ENCODE measurements at places on chromosomes 1 and 21.

GRCh38 chr1:86247597-86248279 is 91.2 kb upstream of the COL24A1 start:
- DNase-seq: no peak

DNA sequence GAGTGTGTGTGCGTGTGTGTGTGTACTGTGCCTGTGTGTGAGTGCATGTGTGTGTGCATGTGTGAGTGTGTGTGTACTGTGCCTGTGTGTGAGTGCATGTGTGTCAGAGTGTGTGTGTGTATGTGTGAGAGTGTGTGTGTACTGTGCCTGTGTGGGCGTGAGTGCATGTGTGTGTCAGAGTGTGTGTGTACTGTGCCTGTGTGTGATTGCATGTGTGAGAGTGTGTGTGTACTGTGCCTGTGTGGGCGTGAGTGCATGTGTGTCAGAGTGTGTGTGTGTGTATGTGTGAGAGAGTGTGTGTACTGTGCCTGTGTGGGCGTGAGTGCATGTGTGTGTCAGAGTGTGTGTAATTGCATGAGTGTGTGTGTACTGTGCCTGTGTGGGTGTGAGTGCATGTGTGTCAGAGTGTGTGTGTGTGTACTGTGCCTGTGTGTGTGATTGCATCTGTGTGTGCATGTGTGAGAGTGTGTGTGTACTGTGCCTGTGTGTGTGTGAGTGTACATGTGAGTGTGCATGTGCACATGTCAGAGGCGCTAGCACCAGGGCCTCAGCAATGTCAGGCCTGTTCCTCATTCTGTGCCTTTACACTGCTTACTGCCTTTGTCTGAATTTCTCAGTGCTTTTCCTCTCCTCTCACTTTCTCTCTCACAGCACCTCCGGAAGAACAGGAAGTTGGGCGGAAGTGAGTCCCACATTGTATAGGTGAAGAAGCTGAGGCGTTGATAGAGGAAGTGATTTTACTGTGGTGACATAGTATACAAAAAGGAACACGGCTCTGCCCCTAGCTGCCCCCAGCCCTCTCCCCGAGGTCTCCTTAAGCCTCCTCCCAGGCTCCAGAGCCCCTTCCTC is 4.9 kb downstream of the SLC5A9 start:
- peak; percentile 28 for DNase-seq

DNA sequence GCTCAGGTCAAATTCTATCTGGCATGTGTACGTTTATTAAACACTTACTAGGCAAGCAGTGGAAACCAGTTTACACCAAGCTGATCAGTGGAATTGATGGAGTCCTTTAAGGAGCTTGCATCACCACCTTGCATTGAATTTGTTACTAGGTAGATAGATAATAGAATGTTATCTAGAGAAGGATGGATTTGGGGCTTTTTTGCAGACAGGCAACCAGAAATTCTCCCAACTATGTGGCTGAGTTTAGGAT is 44.9 kb downstream of the HHAT start:
- DNase-seq: no peak

- no peak for DNase-seq
These were observed 10.7 kb upstream of the FCER1A start for GRCh38 chr1:159291424-159291823.

GRCh38 chr1:7315316-7315715 is 455.8 kb upstream of the VAMP3 start:
- no peak for DNase-seq

- no peak for DNase-seq
These were observed 954 bp downstream of the MYOG start for GRCh38 chr1:203084588-203085527.

- DNase-seq: no peak
These were observed 189.1 kb downstream of the MIS18A start for GRCh38 chr21:32089766-32090165.

DNA sequence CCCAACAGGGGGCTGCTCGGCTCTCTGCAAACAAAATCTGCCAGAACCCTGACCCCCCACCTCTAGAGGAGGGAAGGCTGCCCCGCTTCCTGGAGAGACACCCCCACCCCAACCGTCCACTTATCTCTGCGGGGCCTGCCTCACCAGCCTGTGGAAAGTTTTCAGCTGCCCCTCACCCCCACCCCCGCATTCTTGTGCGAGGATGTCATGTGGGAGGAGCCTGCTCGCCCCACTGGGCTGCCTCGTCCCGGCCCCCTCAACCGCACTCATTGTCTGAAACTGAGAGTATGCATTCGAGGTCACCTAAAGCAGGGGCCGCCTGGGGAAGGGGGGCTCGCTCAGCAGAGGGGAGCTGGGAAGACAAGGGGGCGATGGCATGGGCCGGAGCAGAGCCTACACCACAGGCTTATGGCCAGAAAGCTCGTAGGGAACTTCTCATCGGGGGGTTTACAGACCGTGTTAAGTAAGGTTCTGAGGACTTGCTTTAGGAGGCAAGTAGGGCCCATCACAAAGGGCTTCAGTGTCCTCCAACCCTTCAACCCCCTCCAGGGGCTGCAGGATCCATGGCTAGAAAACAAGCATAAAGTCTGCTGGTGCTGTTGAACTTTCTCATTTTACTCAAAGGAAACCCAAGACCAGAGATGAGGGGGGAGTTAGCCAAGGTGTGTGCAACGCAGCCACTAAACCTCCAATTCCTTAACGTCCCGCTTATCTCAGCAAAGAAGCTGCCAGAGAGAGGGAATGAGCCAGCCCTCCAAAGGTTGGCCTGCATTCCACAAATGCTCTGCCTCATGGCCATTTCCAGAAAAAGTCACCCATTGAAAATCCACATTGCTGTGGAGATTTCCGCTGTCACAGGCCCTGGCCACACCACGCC is 9.4 kb downstream of the EPHA2 start:
- no peak for DNase-seq

DNA sequence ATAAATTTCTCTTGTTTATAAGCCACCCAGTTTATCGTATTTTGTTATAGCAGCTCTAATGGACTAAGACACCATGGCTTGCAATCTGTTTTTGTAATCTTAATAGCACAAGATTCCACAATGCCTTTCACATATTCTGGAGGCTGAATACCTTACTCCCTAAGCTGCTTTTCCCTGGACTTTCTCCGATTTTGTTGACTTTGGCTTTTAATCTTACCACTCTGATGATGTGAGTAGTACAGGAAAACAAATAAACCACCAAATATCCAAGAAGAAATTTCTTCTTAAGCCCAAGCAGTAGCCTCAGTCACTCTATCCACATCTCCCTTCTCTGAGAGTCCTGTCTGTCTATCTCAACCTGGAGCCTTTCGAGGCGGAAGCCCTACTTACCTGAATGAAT is 838.6 kb downstream of the LTN1 start:
- no peak for DNase-seq

DNA sequence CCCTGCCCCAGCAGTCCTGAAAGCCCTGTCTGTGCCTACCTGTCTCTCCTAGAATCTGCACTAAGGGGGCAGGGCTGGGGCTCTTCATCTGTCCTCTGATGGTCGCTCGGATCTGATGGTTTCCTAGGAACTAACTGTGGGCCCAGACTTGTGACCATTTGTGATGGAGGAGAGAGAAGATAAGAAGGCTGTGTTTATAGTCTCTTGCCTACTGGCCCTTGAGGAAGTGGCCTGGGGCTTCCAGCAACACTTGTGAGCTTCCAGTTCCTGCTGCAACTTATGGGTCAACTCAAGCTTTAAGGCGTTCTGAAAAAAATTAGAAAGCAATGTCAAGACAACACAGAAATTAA is 53.2 kb upstream of the SYNC start:
- DNase-seq: no peak

GRCh38 chr1:22248746-22249145 is 105.8 kb upstream of the WNT4 start:
- no peak for DNase-seq

DNA sequence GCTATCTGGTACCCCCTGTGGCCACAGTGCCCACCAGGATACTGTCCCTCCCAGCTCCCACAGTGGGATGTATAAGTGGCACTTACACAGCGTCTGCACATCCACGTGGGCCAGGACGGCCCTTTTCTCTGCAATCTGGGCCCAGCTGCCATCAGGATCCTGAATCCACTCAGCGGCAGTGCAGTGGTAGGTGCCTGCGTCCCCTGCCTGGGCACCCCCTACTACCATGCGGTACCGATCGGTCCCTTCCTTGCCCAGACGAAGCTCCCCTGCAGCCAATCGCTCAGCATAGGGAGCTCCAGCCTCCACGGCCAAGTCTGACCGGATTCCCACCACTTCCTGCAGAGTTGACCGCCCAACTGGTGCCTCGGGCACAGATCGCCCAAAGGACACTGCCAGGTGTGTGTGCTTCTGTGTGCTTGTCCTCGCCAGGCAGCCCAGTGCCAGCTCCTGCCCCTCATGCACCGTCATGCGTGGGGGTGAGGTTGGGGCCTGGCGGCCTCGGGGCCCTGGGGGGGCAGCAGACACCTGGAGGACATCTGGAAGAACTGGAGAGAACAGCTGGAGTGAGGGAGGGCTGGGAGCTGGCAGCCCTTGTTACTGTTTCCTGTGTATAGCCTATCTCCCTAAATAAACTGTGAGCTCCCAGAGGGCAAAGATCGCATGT is 4.7 kb downstream of the IGSF8 start:
- DNase-seq: no peak

DNA sequence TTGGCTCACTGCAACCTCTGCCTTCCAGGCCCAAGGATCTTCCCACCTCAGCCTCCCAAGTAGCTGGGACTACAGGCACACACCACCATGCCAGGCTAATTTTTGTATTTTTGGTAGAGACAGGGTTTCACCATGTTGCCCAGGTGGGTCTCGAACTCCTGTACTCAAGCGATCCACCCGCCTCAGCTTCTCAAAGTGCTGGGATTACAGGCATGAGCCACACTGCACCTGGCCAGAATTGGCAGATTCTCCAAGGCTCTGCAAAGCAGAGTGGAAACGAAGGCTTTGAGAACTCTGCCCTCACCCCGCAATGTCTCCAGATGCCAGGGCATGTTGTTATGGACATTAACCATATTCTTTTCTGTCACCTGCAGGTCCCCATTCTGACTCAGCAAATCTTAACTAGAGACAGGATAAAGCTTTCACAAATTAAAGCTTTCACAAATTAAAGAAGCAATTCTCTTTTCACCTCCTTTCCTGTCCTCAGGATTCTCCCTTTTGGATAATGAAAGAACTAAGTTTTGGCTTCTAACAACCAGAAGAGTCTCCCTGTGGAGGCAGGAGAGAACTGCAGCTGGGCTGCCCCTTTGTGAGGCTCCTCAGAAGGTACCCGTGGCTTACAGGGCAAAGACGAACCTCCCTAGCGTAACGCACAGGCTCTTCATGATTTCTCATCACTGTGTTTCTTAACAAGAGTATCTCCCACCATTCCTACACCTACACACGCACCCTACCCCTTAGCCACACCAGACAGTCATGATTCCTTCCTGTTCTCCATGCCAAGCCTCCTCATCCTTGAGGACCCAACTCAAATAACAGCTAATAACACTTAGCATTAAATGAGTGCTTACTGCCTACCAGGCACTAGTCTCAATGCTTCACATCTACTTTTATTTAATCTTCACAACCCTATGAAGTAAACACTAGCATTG is 29.8 kb downstream of the GPA33 start:
- DNase-seq: no peak

DNA sequence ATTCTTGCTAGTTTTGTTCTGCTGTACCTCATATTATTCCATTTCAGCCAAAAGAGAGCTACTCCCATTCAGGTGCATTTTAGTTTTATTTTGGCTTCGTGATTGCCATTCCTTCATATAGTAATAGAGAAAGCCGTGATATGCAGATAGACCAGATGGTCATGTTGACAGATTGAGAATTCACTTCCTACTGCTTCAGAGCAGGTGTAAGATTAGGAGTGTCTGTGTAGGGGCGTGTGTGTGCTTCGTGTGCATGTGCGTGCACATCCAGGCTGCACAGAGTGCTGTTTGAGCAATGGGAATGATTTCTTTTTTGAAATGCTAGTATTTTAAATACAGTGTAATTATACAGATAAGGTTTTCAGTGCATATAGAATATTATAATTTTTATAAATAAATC is 10.3 kb downstream of the NFIA start:
- no peak for DNase-seq

GRCh38 chr1:212953321-212953720 is 3.0 kb downstream of the VASH2 start:
- DNase-seq: no peak

DNA sequence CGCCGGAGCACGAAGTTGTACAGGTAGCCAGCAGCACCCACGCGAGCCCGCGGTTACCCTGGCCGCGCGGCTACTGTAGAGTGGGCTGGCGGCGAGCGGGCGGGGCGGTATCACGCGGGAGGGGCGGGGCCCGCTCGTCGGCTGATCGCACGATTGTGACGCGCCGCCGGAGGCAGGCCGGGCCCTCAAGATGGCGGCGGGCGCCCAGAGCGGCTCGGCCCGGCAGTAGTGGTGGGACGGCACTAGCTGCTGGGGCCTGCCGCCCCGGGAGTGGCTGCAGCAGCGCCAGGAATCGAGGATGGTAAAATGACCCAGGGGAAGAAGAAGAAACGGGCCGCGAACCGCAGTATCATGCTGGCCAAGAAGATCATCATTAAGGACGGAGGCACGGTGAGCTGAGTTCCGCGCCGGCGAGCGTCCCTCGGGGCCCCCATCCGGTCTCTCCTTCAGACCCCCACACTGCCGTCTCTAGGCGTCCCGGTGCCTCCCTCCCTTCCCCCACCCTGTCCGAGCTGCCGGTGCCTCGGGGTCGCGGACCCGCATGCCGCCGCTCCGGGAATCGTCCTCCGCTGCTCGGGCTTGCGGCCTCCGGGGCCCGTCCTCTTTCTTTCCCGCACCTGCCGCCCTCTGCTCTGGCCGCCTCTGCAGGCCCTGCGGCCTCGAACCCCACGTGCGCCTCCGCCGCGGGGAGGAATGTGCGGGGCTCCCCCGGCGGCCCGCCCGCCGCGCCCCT is 68.3 kb downstream of the SLC35A3 start:
- peak; percentile 83 for DNase-seq

- peak; percentile 81 for DNase-seq
These were observed 113.1 kb upstream of the IRF2BP2 start for GRCh38 chr1:234722904-234723720.

- no peak for DNase-seq
These were observed 5.6 kb upstream of the DDOST start for GRCh38 chr1:20666804-20667203.

DNA sequence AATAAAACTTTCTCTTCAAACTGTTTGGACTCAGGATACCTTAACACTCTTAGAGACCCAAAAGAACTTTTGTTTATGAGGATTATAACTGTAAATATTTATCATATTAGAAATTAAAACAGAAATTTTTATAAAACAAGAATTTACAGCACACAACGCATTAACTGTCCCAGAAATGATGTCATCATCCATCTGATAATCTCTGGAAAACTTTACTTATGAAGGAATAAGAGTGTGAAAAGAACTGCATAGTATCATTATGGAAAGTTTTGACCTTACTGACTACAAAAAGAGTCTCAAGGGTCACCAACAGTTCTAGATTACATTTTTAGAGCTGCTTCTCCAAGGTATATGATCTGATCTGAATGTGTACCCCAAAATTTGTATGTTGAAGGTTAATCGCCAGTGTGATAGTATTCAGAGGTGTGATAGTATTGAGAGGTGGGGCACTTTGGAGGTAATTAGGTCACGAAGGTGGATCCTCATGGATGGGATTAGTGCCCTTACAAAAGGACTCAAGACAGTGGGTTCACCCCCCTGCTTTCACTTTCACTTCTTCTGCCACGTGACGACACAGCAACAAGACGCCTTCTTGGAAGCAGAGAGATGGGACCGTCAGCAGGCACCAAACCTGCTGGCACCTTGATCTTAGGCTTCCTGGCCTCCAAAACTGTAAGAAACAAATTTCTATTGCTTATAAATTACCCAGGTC is 95.7 kb upstream of the NR5A2 start:
- peak; percentile 12 for DNase-seq
